ENCODE measurements at places on chromosomes 16 and 17.

DNA sequence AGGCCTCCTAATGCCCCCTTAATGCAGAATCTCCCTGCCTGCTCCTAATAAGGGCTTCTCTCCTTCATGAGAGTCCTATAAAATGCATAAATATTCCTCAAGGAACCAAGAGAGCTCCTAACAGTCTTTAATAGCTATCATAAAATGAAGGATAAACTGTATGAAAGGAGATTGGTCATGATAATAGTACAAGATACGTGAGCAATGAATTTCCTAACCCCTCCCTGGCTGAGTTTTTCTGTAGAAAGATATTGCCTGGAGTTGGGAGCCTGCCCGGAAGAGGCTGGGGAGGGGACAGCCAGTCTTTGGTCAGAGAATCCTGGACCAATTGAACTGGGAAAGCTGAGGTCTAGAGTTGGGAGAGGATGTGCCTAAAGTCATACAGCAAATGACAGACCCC lies 321.9 kb upstream of the CDH5 start:
- no peak for DNase-seq

GRCh38 chr17:21370430-21370829 lies 5.7 kb upstream of the KCNJ12 start:
- DNase-seq: no peak

DNA sequence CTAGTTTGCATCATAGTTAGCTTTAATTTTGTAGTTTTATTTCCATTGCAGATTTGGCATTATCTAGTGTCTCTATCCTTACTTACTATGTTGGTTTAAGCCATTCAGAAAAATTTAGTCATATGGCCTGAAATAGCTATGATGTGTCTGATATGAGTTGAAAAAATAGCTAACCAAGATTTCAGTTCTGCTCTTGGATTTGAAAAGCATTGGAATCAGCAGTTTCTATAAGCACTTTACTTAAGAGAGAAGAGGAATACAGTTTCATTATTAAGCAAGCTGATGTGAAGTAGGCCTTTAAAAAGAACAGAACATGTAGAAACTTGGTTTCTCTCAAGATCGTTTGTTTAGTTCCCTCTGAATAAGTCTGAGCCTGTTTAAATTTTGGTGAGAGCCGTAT lies 25.9 kb downstream of the LPCAT2 start:
- no peak for DNase-seq

- DNase-seq: no peak
These were observed 2.0 kb downstream of the TMC5 start for GRCh38 chr16:19419698-19420075.

DNA sequence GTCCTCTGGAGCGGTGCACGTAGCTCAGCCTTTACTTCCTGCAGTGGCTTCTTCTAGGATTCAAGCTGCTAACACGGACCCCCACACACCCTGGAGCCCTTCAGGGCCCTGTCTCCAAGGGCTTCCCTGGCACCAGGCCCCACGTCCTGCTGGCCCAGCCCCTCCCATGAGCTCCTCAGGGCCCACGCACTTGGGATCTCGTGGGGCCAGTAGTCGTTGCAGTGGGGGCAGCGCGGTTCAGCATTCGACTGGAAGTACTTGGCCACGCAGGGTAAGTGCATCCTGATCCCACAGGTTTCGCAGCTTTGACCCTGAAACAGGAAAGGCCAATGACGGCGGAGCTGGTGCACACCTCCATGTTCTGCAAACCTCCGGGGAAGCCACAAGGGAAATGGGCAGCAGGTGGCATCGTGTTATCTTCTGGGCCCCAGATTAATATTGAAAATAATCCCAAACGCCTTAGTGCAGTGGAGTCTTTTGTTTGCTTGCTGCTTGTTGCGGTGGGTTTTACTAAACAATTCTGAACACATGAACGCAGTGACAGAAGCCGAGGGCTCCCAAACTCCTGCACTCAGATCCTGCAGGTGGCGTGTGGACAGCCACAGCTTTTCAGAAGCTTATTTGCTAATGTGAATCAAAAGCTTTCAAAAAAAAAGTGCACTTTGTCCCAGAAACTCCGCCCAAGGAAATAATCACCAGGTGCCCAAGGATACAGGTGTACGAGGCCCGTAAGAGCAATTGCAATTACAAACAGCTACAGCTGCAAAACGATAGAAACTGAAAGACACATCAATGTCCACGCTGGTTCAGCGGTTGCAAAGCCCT lies 22.4 kb downstream of the KDM8 start:
- DNase-seq: no peak

DNA sequence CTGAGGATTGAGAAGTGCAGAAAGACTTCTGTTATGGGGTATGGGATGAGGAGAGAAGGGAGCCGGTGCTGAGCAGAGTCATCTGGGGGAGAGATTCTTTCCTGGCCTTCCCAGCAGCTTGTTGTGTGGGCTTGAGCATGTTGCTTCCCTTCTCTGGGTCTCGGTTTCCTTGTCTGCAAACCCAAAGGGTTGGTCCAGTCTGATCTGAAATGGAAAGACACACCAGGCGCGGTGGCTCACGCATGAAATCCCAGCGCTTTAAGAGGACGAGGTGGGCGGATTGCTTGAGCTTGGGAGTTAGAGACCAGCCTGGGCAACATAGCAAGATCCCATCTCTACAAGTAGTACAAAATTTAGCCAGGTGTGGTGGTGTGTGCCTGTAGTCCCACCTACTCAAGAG lies 6.0 kb downstream of the SOCS3 start:
- no peak for DNase-seq

GRCh38 chr16:12002447-12003006 lies 26.0 kb downstream of the SNX29 start:
- DNase-seq: no peak

- no peak for DNase-seq
These were observed 13.0 kb upstream of the SALL1 start for GRCh38 chr16:51163894-51164566.

DNA sequence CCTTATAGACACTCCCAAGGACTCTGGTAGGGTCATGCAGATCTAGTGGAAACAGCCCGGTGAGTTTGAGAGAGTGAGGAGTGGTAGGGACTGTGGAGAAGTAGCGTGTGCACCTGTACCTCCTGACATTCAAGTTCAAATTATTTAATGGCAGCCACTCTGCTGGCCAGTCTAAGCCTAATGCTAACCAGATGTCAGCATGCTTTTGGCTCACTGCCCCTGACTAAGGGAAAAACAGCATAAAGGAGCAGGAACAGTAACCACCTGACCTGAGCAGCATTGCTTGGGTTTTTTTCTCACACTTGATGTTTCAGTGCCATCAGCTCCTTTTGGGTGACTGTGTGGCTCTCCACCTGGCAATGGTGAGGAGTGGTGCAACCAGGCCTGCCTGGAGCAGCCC lies 23.8 kb upstream of the SLC12A3 start:
- DNase-seq: no peak

GRCh38 chr17:83190004-83190385 lies 110.6 kb downstream of the METRNL start:
- no peak for DNase-seq

- no peak for DNase-seq
These were observed 7.9 kb downstream of the NAT9 start for GRCh38 chr17:74768069-74768762.

DNA sequence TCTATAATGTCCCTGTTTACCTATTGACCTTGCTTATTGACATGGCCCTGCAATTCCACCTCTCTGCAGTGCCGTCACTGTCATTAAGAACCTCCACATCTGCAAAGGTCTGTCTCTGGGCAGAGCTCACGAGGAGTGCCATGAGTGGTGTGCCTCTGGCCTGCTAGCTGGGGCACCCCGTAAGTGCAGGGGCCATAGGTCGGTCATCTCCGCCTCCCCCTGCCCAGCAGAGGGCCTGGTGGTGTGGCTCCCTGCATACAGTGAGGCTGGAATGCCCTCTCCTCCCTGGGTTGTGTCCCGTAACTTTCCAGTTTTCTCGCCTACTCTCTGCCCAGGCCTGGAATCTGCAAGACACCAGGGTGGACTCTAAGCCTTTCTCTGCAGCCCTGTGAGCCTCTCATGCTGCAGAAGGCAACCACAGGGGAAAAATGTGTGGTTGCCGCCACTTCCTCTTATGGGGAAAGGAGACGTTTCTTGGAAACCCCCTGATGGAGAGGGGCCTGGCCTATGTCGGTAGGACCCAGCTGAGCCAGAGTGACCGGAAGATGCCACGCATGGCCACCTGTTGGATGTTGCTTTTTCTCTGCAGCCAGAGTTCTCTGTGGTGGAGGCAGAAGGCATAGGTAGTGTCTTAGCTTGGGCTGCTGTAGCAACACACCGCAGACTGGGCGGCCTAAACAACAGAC lies 2.7 kb upstream of the SNX20 start:
- DNase-seq: peak; percentile 90

- no peak for DNase-seq
These were observed 1.9 kb upstream of the KRTAP4-5 start for GRCh38 chr17:41151525-41151924.

DNA sequence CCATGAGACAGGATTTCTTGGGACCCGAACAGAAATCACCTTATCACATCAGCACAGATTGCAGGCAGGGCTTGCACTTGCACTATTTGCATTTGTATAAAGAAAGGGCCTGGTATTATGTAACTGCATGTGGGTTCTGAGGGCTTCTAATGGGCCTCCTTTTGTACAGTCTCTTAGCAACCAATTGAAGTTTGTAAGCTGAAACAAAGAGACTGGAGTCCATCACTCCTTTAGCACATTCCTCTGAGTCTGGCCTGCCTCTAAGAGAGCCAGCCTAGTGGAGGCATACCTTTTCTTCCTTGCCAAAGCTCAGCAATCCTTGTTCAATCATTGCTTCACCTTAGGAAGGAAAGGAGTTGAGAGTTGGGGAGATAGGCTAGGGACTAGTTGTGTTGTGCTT lies 387.1 kb downstream of the XYLT1 start:
- DNase-seq: no peak

DNA sequence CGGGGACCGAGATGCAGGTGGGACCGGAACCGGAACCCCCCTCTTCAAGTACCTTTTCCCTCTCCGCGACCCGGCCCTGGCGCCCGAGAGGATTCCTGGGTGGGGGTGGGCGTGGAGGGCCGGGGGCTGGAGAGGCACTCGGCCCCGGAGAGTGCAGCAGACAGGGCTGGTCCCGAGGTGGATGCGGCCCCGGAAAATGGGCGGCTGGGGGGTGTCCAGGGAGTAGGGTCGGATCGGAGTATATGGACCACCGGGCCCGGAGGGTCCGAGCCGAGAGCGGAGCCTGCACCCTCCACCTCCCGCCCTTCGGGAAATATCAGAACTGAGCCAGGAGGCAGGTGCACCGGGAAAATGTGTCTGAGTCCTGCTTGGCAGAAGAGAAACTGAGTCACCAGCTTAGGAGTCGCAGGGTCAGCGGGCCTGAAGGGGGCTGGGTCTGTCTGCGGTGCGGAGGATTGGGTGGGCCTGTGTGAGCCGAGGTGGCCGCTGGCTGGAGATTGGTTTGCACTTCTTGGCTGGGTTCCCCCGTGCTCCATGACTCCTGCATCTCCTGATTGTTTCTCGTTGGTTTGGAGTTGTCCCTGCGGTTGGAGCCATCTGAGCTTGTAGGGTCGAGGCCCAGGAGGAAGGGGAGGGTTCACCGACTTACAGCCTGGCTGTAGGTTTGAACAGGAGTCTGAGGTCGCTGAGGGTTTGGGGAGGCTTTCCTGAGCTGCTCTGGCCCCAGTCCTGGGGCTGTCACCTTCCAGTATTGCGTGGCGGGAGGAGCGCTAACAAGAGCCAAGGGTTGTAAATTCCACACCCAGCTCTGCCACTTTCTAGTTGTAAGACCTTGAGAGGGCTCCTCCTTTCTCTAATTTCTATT lies 518 bp downstream of the SH2B1 start:
- DNase-seq: no peak

DNA sequence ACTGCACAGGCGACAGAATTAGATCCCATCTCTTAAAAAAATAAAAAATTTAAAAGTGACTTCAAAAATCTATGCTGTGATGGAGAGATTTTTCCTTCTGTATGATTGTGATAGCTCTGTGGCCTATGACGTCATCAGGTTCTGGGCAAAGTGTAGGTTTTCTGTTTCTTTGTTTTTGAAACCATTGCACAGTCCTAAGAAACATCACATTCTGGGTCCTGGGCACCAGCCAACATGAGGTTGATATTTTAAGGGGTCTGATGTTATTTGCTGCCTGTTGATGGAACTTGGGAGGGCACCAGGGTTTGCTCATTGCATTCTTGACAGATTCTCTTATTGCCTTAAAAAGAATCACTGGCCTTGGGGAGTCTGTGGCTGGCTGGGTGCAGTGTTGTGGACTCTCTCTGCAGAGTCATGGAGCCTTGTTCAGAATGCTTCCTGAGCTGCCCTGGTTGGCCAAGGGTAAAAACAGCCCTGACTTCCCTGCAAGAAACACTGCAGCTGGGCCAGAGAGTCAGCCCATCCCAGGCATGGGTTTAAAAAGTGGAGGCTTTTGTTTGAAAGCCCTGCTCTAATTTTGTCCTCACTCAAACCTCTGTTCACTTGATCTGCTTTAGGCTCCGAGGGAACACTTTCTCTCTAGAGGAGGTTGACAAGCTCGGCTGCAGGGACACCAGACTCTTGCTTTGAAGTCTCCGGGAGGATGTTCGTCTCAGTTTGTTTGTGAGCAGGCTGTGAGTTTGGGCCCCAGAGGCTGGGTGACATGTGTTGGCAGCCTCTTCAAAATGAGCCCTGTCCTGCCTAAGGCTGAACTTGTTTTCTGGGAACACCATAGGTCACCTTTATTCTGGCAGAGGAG lies 10.5 kb upstream of the CYLD start:
- peak; percentile 37 for DNase-seq

GRCh38 chr17:82127704-82128103 lies 29.7 kb upstream of the FASN start:
- DNase-seq: no peak

DNA sequence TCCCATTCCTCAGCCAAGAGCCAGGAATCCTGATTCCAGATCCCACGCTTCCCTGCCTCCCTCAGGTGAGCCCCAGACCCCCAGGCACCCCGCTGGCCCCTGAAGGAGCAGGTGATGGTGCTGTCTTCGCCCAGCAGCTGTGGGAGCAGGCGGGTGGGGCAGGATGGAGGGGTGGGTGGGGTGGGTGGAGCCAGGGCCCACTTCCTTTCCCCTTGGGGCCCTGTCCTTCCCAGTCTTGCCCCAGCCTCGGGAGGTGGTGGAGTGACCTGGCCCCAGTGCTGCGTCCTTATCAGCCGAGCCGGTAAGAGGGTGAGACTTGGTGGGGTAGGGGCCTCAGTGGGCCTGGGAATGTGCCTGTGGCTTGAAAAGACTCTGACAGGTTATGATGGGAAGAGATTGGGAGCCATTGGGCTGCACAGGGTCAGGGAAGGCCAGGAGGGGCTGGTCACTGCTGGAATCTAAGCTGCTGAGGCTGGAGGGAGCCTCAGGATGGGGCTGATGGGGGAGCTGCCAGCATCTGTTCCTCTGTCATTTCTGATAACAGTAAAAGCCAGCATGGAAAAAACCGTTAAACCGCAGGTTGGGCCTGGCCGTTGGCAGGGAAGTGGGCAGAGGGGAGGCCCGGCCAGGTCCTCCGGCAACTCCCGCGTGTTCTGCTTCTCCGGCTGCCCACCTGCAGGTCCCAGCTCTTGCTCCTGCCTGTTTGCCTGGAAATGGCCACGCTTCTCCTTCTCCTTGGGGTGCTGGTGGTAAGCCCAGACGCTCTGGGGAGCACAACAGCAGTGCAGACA lies at the start of gene SPN:
Gene SPN, plus strand, starts transcription at position 232 of the 791 bp plus-strand sequence. Its CDS starts 482 bp downstream, at position 714.
- peak; percentile 81 for DNase-seq

- no peak for DNase-seq
These were observed 17.0 kb downstream of the PRR11 start for GRCh38 chr17:59172436-59173004.

GRCh38 chr16:85629326-85629725 lies 16.2 kb downstream of the GSE1 start:
- no peak for DNase-seq

- peak; percentile 41 for DNase-seq
These were observed 458 bp downstream of the ENKD1 start for GRCh38 chr16:67666032-67666551.
